Glomerular endothelial cell (primary cell): ENCODE measurements at places on chromosomes 5 and 9.

- DNase-seq: peak; percentile 65
Measured at GRCh38 chr5:148179234-148179824, 11.0 kb downstream of the SPINK14 start.

DNA sequence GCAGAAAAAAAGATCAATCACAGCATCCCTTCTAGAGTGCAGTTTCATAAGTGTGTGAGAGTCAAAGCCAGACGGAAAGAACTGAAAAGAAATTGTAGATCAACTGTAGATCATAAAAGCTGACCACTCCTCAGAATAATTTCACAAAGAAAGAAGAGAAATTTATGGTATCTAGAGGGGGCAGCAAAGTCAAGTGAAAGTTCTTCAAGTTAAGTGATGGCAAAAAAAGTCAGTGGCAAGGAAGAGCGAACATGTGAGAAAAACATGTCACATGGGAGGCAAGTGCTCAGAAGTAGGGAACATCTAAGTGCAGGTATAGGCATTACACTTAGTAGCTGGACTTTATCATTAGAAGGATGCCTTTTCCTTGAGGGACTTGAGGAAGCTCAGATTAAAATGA is 245.1 kb upstream of the ISL1 start:
- DNase-seq: no peak

DNA sequence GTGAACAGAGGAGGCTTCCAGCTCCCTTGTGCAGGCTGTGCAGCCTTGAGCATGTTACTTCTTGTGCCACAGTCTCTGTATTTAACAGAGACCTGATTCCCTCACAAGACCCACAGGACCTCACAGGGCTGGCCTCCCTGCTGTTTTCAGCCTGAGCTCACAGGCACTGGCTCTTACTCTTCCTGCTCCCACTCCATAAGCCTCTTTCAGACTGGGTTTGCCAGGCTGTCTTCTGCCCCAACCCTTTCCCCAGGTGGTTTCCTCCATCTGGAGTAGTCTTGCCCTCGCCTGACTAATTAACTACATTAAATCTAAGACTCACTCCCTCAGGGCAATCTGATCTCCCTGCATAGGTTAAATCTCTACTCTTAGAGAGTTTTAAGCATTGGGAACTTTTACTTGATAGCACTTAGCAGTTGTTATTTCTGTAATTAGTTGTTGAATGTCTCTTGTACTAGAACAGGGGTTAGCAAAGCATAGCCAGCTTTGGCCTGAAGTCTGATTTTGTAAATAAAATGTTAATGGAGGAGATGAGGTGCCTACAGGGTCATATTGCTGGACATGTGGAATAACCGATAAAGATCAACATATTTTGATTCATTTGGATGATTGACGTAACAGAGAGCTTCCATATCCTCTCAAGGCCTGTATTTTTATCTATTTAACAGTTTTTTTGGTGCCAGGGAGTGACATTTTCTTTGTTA is 28.6 kb upstream of the SPATA31E1 start:
- no peak for DNase-seq

DNA sequence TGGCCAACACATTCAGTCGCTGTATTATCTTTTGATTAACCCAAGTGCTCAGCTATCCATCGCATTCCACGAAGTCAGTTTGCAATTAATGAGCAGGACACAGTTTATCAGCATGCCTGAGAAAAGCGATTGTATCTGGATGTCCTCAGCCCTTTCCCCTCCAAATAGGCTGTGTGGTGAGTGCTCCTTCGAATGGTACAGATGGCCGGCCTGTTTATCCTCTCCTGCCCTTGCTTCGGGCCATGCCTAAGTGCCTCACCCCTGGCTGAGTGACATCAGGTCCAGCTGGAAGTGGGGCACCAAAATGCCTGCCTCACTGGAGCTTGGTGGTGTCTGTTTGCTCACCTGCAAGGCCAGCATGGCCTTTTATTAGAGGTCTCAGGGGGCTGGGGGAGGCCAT is 317.3 kb downstream of the GADD45G start:
- no peak for DNase-seq

DNA sequence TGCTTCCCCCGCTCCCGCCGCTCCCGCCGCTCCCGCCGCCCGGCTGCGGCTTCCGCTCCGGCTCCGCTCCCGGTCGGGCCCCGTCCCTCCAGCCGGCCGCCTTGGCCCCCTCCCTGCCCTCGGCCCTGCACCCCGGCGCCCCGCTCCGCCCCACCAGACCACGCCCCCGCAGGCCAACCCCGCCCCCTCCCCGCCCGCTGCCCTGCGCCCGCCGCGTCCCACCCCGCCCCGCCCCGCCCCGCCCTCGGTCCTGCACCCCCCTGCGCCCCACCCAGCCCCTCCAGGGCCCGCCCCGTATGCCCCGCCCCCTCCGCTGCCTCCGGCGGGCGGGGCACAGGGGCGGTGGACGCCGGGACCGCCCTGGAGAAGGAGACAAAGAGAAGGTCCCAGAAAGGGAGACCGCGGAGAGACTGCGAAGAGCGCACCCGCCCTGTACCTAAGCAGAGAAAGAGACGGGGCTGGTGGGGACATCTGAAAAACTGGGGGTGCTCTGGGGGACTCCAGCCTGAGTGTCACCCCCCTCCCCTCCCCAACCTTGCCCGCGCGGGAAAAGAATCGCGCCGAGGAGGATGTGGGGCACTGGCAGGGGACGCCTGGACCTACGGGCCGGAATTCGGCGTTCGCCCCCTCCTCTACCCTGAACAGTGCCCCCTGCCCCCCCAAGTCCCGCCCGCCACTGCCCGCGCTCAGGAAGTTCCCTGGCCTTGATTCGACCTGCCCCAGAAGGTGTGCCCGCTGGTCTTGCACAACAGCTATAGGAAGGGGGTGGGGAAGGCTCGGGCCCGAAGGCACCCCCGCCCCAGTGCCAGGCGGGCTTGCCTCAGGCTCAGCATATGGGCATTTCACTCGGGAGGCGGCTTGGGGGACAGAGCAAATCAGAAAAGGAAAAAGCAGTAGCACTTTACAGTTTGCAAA is 42.8 kb upstream of the STXBP1 start:
- DNase-seq: no peak

- DNase-seq: no peak
Measured at GRCh38 chr5:179194201-179194910, 134.2 kb downstream of the ZNF354C start.

DNA sequence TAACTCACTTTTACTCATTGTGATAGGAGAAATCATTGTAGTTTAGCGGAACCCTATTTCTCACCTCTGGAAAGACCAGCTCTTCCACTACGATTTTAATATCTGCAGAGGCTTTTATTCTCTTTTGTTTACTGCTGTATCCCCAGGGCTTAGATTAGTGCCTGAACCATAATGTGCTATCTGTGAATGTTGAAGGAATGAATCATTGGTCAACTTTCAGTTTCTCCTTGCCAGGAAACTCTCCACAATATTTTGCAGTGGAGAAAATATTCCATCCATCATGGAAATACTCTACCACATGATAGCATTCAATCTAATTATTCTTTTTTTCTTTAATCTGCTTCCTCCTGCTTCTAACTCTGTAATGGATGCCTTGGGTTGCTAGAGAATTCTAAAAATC is 263.5 kb upstream of the PTPRD start:
- DNase-seq: peak; percentile 9

GRCh38 chr5:110817459-110817858 is 78.7 kb downstream of the SLC25A46 start:
- DNase-seq: no peak

DNA sequence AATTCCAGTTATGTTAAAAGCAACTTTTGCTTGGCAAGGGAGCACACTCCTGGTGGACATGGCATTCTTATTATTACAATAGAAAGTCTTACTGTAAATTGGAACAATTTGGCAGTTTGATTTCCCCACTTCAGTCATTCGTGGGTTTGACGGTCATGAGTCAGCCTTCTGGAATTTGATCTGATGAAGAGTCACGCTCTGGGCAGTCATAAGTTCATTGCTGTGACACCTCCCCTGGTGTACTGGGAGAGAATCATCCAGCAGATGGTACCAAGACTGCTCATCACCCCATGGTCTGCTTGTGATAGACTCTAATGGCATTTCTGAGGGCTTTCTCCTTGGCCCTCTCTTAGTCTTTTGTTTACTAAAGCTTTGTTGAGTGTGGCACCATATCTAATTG is 53.8 kb downstream of the GLRA1 start:
- DNase-seq: no peak

- no peak for DNase-seq
Measured at GRCh38 chr5:154472871-154473580, 5.0 kb downstream of the HAND1 start.

GRCh38 chr9:137411645-137412380 is 11.1 kb downstream of the EXD3 start:
- peak; percentile 64 for DNase-seq

DNA sequence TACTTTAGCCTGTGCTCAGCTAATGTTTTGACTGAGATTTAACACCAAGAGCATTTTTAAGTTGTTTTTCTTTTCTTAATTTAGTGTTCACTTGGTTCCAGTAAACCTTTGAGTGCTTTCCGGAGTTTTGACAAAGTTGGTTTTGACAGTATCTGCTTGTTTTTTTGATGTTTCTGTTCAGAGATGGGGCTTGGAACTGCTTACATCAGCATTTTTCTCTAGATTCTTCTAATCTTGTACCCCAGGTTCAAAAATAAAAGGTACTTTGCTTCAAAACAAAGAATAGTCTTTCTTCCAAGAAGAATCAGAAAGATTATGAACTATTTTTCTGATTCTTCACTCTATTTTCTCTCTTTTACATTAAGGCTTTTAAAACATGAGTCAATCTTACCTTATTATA is 132.2 kb downstream of the DPYSL3 start:
- DNase-seq: no peak
